ENCODE measurements at places on chromosomes 1 and 21.

DNA sequence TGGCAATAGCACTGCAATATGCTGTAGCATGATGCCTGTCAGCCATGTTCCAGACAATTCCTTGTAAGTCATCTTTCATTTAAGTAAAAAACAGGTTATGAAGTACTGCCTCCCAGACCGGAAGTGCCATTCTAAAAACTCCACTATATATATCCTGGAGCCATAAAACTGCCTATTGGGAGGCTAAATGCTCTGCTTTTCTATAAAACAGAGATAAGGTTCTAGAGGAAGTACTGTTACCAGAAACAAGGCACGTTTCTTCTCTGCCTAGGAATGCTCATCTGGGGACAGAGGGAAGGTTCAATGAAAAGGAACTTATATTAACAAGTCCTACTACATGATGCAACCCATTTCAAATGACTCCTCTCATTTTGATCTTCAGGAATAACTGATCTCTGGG, 66.8 kb downstream of the GPR137B start:
- no peaks in the 10 kb centered on the region for H3K27me3 ChIP-seq
- H3K36me3 ChIP-seq: peaks cover 38% of the 10 kb centered on the region
- H3K4me1 ChIP-seq: no peaks in the 10 kb centered on the region
- H3K4me3 ChIP-seq: no peak overlapping the region
- H3K27ac ChIP-seq: no peak overlapping the region

- peaks cover 14% of the 10 kb centered on the region for H3K4me1 ChIP-seq
- DNase-seq: no peak
- H3K36me3 ChIP-seq: no peaks in the 10 kb centered on the region
- H3K27ac ChIP-seq: no peak overlapping the region
- H3K27me3 ChIP-seq: no peaks in the 10 kb centered on the region
- H3K4me3 ChIP-seq: no peak overlapping the region
These were observed 62.0 kb upstream of the HOOK1 start for GRCh38 chr1:59752556-59753414.

DNA sequence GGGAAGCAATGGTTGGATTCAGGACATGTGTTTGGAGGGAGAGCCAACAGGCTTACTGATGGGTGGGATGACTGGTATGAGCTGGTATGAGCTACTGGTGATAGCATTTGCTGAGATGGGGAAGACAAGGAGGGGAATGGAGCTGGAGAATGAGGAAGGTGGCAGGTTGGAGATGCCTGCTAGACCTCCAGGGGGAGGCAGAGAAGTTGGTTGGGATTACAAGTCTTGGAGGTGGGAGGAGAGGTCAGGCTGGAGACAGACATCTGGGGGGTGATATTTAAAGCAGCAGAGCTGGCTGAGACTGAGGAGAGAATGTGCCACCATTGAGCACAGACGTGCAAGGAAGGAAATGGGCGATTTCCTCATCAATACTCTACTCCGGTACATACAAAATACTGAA, 31.8 kb upstream of the ENO1 start:
- no peaks in the 10 kb centered on the region for H3K4me1 ChIP-seq
- no peaks in the 10 kb centered on the region for H3K36me3 ChIP-seq
- H3K4me3 ChIP-seq: no peak overlapping the region

DNA sequence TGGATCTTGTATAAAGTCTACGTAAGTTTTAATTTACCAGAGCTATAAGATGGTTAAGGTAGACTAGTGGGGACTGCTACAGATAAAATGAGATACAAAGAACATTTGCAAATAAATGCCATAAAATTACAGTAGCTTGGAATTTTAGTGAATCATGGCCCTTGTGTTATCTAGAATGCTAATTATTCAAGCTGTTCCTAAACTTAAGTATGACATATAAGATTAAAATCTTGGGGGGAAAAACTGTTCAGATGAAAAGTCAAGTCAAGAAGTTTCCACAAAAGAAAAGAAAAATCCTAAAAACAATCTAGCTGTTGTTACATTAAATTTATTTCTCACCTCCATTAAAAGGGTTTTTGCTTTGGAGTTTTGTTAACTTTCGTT, 51.7 kb downstream of the SIM2 start:
- DNase-seq: no peak
- no peak overlapping the region for H3K27ac ChIP-seq
- H3K36me3 ChIP-seq: peaks cover 10% of the 10 kb centered on the region
- H3K4me1 ChIP-seq: peaks cover 18% of the 10 kb centered on the region
- H3K4me3 ChIP-seq: no peak overlapping the region
- peaks cover 3% of the 10 kb centered on the region for H3K27me3 ChIP-seq

GRCh38 chr1:220528679-220529501, 954 bp downstream of the MARK1 start:
- peak overlapping the region; percentile 65 for H3K4me3 ChIP-seq
- H3K27me3 ChIP-seq: no peaks in the 10 kb centered on the region
- H3K27ac ChIP-seq: peak overlapping the region; percentile 71
- no peaks in the 10 kb centered on the region for H3K4me1 ChIP-seq
- H3K36me3 ChIP-seq: no peaks in the 10 kb centered on the region
- DNase-seq: no peak

DNA sequence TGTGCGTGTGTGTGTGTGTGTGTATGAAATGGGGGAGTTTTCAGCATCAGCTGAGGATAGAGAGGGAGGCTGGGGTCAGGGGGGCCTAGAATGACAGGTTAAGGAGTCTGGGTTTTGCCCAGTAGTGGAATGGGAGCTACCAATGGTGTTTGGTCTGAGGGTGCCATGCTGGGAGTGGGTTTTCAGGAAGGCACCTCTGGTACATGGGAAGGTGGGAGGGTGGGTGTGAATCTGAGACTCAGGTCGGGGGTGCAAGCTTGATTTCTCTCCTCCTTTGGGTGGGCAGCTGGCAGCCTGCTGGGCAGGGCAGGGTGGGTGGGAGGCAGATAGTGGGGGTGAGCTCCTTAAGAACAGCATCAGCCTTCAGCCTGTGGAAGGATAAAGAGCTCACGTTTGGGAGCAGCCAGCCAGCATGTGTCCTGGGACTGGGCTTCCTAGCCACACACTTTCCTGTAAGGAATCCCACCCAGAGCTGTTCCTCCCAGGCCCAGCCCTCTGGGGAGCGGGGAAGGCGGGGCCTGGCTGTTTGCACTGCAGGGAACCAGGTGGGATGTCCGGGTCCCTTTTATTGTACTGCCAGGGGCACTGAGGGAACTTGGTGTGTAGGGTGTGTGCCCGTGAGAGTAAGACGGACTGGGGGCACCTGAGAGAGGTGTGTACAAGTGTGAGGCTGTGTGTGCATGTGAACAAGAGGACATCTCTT, 152.8 kb downstream of the FOXD2 start:
- no peak overlapping the region for H3K27ac ChIP-seq
- peaks cover 7% of the 10 kb centered on the region for H3K4me1 ChIP-seq
- no peak overlapping the region for H3K4me3 ChIP-seq
- no peak for DNase-seq
- peaks cover 74% of the 10 kb centered on the region for H3K27me3 ChIP-seq

GRCh38 chr1:207711285-207711684, 40.6 kb upstream of the CD46 start:
- no peaks in the 10 kb centered on the region for H3K4me1 ChIP-seq
- peak; percentile 51 for DNase-seq
- no peaks in the 10 kb centered on the region for H3K27me3 ChIP-seq
- no peak overlapping the region for H3K27ac ChIP-seq
- no peaks in the 10 kb centered on the region for H3K36me3 ChIP-seq

GRCh38 chr1:178938959-178939317, 68.1 kb upstream of the ANGPTL1 start:
- H3K4me1 ChIP-seq: peaks cover 49% of the 10 kb centered on the region
- peak; percentile 88 for DNase-seq
- H3K4me3 ChIP-seq: no peak overlapping the region
- no peaks in the 10 kb centered on the region for H3K36me3 ChIP-seq
- H3K27me3 ChIP-seq: no peaks in the 10 kb centered on the region

DNA sequence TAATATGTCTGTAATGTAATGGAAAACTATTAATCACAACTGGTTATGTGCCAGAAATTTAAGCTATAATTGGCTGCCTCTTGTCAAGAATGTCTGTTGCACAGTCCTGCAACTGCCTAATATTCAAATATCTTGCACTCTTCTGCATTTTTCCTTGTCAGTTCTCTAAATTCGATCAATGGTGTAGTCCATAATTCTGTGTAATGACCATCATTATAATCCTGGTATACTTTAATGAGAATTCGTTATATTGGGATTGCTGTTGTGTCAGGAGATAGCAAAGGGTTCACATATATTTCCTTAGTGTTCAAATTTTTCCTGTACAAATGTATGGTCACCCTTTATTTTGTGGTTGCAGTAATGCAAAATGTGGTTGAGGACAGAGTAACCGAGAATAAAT, 4.8 kb downstream of the NTNG1 start:
- H3K27ac ChIP-seq: no peak overlapping the region
- DNase-seq: no peak
- no peaks in the 10 kb centered on the region for H3K36me3 ChIP-seq
- H3K4me1 ChIP-seq: peaks cover 11% of the 10 kb centered on the region
- H3K4me3 ChIP-seq: no peak overlapping the region

DNA sequence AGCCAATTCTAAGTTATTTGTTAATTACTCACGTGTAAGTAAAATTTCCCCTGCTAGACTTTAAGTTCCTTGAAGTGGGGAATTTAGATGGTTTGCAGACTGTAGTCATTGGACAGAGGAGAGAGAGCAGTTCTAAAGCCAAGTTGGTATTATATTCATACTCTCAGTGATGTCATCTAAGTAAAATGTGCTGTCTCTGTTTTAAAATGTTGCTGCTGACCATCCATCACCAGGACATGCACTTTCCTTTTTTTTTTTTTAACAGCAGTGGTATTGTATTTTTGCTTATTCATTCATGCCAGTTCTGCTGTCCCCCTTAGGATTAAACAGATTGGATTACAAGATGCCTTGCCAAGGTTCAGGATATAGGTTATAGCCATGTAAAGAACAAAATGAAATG, 2.3 kb downstream of the TTLL7 start:
- peak; percentile 66 for DNase-seq

- H3K27me3 ChIP-seq: no peaks in the 10 kb centered on the region
- DNase-seq: no peak
- H3K4me1 ChIP-seq: no peaks in the 10 kb centered on the region
- no peak overlapping the region for H3K4me3 ChIP-seq
- H3K36me3 ChIP-seq: no peaks in the 10 kb centered on the region
These were observed 332.8 kb downstream of the KCTD3 start for GRCh38 chr1:215899901-215900300.

- H3K27me3 ChIP-seq: no peaks in the 10 kb centered on the region
- DNase-seq: no peak
- no peak overlapping the region for H3K4me3 ChIP-seq
- no peaks in the 10 kb centered on the region for H3K4me1 ChIP-seq
These were observed 35.4 kb upstream of the HEATR1 start for GRCh38 chr1:236639686-236640085.

DNA sequence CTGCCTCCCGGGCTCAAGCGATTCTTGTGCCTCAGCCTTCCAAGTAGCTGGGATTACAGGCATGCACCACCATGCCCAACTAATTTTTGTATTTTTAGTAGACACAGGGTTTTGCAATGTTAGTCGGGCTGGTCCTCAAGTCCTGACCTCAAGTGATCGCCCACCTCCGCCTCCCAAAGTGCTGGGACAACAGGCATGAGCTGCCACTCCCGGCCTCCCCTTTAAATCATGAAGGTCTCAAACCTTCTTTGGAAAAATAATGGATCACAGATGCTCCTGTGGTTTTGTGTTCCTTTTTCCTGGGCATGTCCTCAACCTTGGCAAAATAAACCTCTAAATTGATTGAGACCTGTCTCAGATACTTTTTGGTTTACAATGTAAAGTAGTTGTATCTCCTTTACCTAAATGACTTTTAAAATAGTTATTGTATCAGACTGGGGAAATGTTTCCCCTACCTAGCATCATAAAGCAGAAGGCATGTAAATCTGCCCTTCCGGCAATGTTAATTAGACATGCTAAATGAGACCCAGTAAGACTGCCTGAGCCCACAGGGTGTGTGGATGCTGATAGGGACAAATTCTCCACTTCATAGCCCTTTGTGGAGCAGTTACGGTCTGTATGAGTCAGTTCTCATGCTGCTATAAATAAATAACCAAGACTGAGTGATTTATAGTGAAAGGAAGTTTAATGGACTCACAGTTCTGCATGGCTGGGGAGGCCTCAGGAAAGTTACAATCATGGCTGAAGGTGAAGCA, 27.8 kb downstream of the CBR1 start:
- peak; percentile 24 for DNase-seq
- no peaks in the 10 kb centered on the region for H3K27me3 ChIP-seq
- no peaks in the 10 kb centered on the region for H3K4me1 ChIP-seq
- H3K36me3 ChIP-seq: no peaks in the 10 kb centered on the region
- no peak overlapping the region for H3K4me3 ChIP-seq

- DNase-seq: no peak
- H3K27me3 ChIP-seq: peaks cover 5% of the 10 kb centered on the region
- no peak overlapping the region for H3K27ac ChIP-seq
- no peak overlapping the region for H3K4me3 ChIP-seq
- no peaks in the 10 kb centered on the region for H3K4me1 ChIP-seq
- no peaks in the 10 kb centered on the region for H3K36me3 ChIP-seq
These were observed 515.1 kb downstream of the OMA1 start for GRCh38 chr1:58031416-58031815.

GRCh38 chr1:34742667-34743270, 12.1 kb upstream of the GJB5 start:
- H3K36me3 ChIP-seq: no peaks in the 10 kb centered on the region
- peaks cover 8% of the 10 kb centered on the region for H3K27me3 ChIP-seq
- no peak overlapping the region for H3K4me3 ChIP-seq
- H3K4me1 ChIP-seq: peaks cover 10% of the 10 kb centered on the region
- DNase-seq: peak; percentile 86

DNA sequence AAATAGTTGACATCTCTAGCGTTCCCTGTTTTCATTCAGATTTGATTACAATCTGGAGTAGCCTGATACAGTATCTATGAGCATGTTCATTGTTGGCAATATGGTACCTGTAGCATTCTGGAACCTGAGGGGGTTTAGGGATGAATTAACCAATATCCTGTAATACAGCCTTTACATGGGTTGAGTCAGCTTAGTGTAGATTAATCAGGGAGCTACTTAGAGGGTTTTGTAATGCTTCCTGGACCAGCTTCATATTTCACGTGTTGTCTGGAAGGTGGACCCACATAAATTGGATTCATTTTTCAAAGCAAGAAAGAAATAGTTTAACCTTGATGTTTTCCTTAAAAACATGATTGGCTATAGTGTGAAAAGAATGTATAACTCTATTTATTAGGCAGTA, 3.6 kb downstream of the OTUD3 start:
- peaks cover 6% of the 10 kb centered on the region for H3K36me3 ChIP-seq
- no peak overlapping the region for H3K4me3 ChIP-seq
- no peaks in the 10 kb centered on the region for H3K27me3 ChIP-seq
- DNase-seq: no peak
- H3K27ac ChIP-seq: no peak overlapping the region

DNA sequence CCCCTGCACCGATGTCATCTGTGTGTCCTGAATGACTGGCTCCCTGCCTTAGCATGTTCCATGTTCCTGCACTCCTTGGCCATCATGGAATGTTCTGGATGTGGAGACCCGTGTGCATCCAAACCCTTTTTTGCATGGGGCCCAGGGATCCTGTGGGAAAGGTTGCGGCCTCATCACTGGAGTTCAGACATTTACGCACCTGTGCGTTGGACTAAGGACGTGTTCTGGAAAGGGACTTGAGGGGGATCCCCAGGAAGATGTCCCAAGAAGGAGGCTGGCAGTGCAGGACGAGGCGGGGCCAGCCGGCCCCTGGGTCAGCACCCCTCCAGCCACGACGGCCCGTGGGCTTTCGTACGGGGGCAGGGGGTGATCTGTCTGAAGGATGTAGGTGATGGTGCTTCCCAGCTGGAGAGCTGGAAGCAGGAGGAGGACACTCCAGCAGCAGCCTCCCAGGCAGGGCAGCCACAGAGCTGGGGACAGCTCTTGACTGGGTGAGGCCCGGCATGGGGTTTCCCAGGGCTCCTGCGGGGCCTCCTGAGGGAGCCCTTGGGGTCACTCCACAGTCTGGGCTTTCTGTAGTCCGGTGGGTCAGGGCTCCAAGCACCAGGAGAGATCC, 67.2 kb downstream of the SCCPDH start:
- no peaks in the 10 kb centered on the region for H3K36me3 ChIP-seq
- no peak overlapping the region for H3K27ac ChIP-seq
- H3K27me3 ChIP-seq: no peaks in the 10 kb centered on the region
- no peak for DNase-seq
- H3K4me1 ChIP-seq: peaks cover 22% of the 10 kb centered on the region

All from stomach (tissue), 19 donors.